ENCODE measurements at places on chromosomes 6 and 20.
A peak's percentile ranks its signal among the peaks of the same experiment; 100 is the strongest.

DNA sequence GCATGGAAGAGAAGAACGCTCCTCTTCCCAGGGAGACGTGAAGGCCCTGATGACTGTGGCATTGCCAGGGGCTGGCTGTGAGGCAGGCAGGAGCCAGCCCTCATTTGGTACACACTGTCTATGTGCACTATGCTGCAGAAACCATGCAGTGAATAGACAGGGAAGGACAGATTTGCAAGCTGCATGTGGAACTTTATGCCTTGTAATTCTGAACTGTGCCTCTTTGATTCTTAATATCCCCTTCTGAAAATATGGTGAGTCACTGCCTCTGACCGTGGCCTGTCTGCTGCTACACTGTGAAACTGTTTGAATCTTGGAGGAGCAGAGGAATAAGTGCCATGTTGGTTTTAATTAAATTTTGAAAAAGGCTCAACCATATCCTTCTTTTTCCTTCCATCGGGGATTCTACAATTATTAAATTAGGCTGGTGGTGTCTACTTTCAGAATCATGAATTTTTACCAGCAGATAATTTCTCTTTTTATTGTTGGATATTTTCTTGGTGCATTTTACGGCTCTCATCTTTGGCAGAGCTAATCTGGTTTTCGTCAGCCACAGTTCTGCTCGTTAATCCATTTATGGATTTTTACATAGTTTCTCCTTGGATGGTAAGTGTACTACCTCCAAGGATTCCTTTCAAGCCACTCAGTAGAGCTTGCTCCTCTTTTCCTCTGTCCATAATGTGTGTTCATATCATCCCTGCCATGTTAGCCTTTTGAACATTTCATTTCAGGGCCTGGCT is 301.0 kb upstream of the SLC35B3 start:
- H3K4me3 ChIP-seq, result no peak overlapping the region
- no peak for DNase-seq
- no peak overlapping the region for H3K27ac ChIP-seq

- DNase-seq, result peak; percentile 49
- no peak overlapping the region for H3K27ac ChIP-seq
- H3K36me3 ChIP-seq, result no peaks in the 10 kb centered on the region
- peaks cover 10% of the 10 kb centered on the region for H3K27me3 ChIP-seq
- no peak overlapping the region for H3K4me3 ChIP-seq
- no peaks in the 10 kb centered on the region for H3K4me1 ChIP-seq
These were observed 62.0 kb downstream of the PPP1R14C start for GRCh38 chr6:150204705-150205472.

DNA sequence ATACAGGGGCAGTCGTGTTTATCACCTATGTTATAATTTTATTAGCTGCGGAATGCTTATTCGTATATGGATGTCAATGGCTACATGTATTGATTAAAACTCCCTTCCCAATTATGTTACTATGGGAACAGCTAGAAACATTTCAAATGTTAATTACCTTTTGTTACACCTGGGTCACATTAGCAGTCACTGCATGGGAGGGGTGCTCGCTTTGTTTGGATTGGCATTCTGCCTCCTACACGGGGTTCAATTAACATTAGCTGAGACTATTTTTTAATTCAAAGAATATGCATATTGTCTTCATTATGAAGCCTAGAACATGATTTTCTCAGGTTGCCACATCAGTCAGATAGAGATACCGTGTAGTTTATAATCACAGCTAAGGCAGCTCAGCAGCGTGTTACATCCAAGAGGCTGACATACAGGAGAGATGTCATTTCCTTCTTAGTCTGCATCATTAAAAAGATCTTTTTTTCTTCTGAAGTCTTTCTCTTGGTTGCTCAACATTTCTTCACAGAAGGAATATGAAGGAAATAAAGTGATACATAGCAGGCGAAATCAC is 76.2 kb upstream of the RPS6KA2 start:
- no peak overlapping the region for H3K27ac ChIP-seq
- H3K36me3 ChIP-seq, result no peaks in the 10 kb centered on the region
- DNase-seq, result no peak
- no peak overlapping the region for H3K4me3 ChIP-seq
- H3K4me1 ChIP-seq, result no peaks in the 10 kb centered on the region

- no peaks in the 10 kb centered on the region for H3K36me3 ChIP-seq
- no peak for DNase-seq
These were observed 100.6 kb downstream of the DACT2 start for GRCh38 chr6:168218785-168219566.

DNA sequence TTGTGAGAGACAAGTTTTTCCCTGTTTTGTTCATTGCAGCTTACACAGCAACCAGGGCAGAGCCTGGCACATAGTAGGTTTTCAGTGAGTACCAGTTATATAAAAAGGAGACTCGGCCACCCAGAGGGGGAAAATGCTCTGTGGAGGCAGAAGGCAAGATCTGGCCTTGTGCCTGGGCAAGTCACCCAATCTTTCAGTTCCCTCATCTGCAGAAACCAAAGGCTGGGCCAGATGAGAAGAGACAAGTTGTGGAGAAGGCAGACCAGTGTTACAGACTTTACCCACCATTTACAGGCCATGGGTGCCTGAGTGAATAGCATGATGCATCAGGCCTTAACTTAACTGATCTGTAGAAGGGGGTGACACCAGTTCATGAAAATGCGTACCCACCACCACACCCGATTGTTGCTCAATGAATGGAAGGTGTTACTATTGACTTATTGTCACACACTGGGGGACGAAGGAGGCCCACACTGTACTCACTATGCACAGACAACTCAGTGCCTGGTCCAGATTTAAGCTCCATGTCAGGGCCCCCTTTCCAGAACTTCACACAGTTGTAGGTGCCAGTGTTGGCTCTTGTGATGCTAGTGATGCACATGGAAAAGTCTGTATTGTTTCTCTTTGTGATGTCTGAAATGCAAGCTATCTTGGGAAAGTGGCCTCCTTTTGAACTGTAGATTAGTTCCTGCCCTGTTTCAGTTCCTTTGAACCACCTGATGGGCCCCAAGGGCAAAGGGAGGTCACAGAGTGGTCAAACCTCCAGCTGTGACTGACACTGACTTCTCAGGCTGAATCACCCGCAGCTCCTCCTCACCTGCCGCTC is 64.3 kb upstream of the SIRPG start:
- H3K27me3 ChIP-seq, result no peaks in the 10 kb centered on the region
- H3K36me3 ChIP-seq, result no peaks in the 10 kb centered on the region
- DNase-seq, result no peak
- no peak overlapping the region for H3K4me3 ChIP-seq

DNA sequence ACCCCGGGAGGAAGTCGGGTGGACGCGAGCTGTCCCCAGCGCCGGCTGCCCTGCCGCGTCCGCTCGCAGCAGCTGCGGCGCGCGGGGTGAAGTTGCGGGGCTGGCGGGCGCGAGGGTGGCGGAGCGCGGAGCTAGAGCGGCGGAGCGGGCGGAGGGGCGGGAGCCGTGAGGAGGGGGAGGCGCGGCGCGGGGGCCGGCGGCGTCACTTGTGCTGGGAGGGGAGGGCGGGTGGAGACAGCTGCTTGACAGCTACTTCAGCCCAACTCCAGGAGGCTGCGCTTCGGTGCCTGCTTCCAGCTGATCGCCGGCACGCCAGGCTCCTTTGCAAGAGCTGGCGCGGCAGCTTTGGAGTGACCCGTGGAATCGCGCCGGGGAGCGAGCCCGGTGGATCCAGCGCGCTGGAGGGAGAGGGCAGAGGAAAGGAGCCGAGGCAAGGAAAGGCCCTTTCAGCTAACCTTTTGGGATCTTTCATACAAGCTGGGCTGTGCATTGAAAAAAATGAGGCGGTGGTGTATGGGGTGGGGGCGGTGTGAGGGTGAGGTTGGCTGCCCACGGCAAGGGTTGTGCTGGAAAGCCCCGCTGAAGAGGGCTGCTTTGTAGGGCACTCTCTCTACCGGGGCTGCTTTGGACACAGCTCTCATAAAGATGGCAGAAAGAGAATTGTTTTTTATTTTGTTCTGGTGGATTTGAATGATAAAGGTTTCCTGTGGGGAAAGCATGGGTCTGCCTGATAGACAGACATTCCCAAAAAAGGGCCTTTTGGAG is 24.6 kb downstream of the RIPOR2 start:
- DNase-seq, result no peak
- H3K4me3 ChIP-seq, result no peak overlapping the region
- H3K4me1 ChIP-seq, result peaks cover 10% of the 10 kb centered on the region

DNA sequence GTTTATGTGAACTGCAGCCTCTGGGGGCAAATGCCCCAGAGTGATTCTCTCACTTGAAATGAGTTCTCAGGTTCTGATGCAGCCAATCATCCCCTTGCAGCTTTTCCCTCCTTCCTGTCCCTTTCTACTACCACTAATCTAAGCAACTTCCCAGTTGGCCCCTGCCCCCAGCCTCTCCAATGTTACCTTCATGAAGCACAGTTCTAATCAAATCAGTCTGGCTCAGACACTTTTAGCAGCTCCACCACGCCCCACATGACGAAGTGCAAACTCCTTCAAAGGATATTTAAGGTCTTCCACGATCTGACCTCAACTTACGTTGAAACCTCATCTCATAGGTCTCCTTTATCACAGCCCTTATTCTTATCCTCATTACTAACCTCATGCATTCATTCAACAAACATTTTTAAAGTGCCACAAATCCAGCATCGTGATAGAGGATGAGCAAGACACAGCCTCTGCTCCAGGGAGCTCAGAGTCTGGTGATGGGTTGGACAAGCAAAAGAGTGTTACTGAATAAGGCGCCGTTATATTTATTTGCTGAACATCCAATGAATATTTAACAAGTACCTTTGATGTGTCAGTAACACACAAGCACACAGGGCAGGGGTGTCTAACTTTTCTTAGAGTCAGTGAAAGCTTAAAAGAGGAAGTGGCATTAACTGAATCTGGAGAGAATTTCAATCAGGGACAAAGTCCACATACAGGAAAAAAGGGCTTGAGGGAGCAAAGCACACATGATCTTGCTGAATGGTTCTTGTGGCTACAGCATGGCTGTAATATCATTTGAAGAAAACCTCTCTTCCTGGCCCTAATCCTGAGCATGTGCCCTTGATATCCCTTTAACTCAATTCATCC is 20.4 kb upstream of the DTNBP1 start:
- H3K27me3 ChIP-seq, result peaks cover 3% of the 10 kb centered on the region
- H3K36me3 ChIP-seq, result no peaks in the 10 kb centered on the region
- H3K4me3 ChIP-seq, result no peak overlapping the region
- no peak for DNase-seq
- no peaks in the 10 kb centered on the region for H3K4me1 ChIP-seq
- H3K27ac ChIP-seq, result no peak overlapping the region

DNA sequence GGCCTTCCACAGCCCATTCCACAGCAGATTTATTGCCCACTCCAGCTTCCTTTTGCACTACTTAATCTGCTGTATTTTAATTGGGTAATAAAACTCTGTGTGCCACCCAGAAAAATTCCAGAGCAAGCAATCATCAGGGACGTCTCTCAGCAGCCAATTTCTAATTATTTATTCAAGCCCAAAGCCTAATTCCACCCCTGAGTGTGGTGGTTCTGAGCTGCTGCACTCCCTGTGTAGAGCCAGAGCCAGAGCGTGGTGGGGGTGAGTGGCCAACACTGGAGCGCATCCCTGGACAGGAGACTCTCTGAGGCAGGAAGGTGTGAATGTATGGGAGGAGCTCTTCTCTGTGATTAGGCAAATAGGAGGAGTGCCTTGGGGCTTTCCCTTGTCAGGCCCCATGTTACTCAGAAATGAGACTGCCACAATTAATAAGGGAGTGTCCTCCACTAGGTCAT is 66.1 kb downstream of the CD24 start:
- no peak for DNase-seq
- H3K4me3 ChIP-seq, result no peak overlapping the region
- no peak overlapping the region for H3K27ac ChIP-seq
- H3K27me3 ChIP-seq, result no peaks in the 10 kb centered on the region

- H3K4me3 ChIP-seq, result no peak overlapping the region
- peaks cover 99% of the 10 kb centered on the region for H3K4me1 ChIP-seq
- no peak for DNase-seq
- peak overlapping the region; percentile 94 for H3K27ac ChIP-seq
- H3K27me3 ChIP-seq, result no peaks in the 10 kb centered on the region
These were observed 31.6 kb upstream of the CD93 start for GRCh38 chr20:23117738-23118137.

GRCh38 chr6:42624601-42625000 is 60.8 kb downstream of the UBR2 start:
- no peaks in the 10 kb centered on the region for H3K27me3 ChIP-seq
- H3K4me3 ChIP-seq, result no peak overlapping the region
- H3K4me1 ChIP-seq, result no peaks in the 10 kb centered on the region
- H3K27ac ChIP-seq, result no peak overlapping the region
- DNase-seq, result no peak

DNA sequence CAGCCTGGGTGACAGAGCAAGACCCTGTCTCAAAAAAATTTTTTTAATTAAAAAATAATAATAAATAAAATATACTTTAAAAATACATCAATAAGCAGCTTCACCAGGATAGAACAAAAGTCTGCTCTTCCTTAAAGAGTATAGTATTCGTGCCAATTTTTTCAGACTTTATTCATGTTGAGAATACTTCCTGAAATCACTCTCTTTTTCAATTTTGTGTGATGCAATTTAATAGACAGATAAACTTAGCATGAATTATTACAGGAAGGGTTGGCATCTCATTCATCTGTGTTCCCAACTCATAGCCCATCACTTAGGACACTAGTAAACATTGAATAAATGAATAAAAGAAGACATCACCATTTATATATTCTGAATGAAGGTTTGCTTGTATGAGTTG is 52.4 kb downstream of the IPCEF1 start:
- no peaks in the 10 kb centered on the region for H3K36me3 ChIP-seq
- no peak overlapping the region for H3K27ac ChIP-seq
- H3K4me1 ChIP-seq, result peaks cover 13% of the 10 kb centered on the region
- DNase-seq, result no peak
- no peak overlapping the region for H3K4me3 ChIP-seq

DNA sequence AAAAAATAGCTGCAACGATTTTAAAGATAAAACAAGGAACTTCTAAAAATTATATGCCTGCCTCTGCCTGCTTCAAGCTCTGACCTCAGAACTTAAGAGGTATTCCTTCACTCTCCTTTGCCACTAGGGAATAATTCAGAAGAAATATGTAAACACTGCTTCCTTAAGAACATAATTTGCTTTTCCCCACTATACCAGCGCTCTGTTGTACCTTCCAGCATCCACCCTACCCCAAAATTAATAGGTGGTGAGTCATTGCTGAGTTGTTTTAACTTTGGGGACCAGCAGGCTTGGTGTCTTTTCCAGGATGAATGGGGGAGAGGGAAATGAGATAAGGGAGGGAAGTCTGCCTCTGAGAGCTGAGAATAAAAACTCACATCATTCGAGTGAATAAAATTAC is 107.7 kb upstream of the ATXN1 start:
- H3K36me3 ChIP-seq, result no peaks in the 10 kb centered on the region
- no peak for DNase-seq
- H3K4me3 ChIP-seq, result no peak overlapping the region

- no peak overlapping the region for H3K27ac ChIP-seq
- peaks cover 89% of the 10 kb centered on the region for H3K36me3 ChIP-seq
- H3K4me1 ChIP-seq, result no peaks in the 10 kb centered on the region
These were observed 8.1 kb downstream of the C6orf136 start for GRCh38 chr6:30654798-30655742.
